ENCODE measurements at places on chromosomes 2 and 18.

- DNase-seq = no peak
Measured at GRCh38 chr2:175009917-175010621, 4.9 kb upstream of the CHN1 start.

DNA sequence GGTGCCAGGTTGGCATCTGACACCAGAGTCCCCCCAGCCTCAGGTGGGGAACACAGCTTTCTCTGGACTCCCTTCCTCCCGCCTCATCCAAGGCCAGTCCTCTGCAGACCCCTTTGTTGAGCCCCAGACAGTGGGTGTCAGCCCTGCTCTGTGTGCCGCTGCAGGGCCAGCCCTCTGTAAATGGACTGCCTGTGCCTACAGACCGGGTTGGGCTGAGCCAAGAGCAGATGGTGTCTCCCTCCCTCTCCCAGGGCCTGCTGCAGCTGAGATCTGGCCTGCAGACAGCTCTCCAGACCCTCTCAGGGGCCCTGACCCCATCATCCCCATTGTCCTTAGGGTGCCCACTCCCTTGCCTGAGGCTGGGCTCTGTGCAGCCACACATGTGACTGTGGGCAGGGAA, 160.8 kb downstream of the KLHL29 start:
- DNase-seq = no peak

DNA sequence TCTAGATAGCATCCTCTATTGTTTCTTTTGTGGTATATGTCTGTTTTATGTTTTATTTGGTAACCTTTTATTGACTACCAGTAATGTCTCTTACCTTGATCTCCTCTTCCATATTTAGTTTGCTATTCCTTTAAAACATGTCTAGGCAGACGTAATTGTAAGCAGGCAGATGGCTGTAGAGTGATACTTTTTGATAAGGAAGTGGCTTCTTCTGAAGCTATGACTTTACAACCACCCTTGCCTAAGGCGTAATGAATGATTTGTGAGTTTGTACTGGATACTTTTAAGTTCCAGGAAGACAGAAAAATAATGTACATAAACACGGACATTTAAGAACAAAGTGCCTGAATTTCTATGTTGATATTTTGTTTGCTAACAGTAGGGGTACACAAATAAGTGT, 85.6 kb downstream of the ZNF804A start:
- no peak for DNase-seq

GRCh38 chr2:8022908-8023640, 658.8 kb upstream of the ID2 start:
- no peak for DNase-seq

GRCh38 chr2:95347681-95348608, 50.8 kb downstream of the KCNIP3 start:
- no peak for DNase-seq

DNA sequence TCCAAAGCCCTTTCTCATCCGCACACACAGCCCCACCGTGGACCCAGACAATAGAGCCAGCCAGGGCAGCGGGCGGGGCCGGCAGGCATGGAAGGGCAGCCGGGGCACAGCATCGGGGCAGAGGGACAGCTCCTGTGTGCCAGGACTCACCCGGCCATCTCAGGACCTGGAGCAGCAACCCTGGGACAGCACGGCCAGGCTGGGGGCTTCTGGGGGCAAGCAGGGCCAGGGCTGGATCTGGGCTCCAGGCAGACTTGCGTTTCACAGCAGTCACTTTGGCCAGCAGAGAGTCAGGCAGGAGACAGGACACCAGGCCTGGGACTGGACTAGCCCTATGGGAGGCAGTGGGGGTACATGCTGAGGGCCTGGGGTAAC, 15.5 kb downstream of the ANO7 start:
- no peak for DNase-seq

- DNase-seq = no peak
Measured at GRCh38 chr2:23777826-23778225, 149.1 kb downstream of the ATAD2B start.

Data from suprapubic skin (tissue), 4 donors.